GM04503 (cell line): ENCODE measurements at places on chromosomes 6 and 20.

- DNase-seq = no peak
Measured at GRCh38 chr20:62666736-62667529, 24.6 kb downstream of the SLCO4A1 start.

DNA sequence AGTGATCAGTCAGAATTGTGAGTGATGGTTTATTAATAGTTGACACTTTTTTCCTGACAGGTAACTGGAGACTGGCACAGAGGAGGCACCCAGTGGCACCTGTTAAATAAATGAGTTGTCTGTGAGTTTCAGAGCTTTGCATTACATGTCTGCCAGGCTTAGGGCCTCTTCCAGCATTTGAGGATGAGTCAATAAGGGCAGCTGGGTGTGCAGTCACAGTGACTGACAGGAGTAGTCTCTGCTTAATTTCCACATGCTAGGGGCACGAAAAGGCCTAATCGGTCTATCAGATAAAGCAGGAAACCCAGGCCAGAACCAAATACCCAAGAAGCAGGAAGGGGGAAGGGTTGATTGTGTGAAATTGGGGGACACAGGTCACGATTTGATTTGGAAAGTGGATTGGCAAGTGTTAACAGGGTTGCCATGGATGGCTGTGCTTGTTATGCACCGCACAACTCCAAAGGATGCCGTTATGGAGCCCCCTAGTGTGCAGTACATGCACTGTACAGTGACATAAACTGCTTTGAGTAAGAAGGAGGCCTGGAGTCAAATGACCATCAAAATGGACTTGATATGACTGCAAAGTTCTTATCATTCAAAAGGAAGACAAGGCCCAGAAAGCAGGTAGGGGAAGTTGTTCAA, 111.9 kb upstream of the GGTLC1 start:
- DNase-seq = no peak

- no peak for DNase-seq
Measured at GRCh38 chr20:56249244-56249955, 868 bp downstream of the MC3R start.

GRCh38 chr6:45933855-45934254, 81.8 kb downstream of the CLIC5 start:
- no peak for DNase-seq

DNA sequence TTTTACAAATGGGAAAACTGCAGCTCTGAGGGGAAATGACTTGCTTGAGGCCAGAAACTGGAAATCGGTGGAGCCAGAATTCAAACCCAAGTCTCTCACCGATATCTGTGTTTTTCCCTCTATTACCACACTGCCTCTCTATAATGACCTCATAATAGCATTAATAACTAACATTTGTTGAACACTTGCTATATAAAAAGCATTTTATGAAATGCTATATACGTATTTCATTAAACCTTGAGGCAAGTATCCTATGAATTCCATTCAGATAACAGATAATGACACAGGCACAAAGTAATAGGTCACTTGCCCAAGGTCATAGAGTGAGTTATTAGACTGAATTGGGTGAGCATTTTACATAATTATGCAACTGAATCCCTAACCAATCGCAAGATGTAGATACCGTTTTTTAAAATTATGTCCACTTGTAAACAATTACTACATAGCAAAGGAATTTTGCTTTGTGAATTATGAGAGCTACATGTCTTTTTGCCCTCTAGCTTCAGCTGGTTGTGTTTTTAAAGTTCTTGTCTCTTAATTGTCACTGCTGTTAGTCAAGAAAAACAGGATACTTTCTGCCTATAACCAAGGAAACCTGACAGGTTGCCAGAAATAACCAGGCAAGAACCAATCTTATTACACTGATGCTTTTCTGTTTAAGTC, 4.7 kb downstream of the DSN1 start:
- peak; percentile 58 for DNase-seq

DNA sequence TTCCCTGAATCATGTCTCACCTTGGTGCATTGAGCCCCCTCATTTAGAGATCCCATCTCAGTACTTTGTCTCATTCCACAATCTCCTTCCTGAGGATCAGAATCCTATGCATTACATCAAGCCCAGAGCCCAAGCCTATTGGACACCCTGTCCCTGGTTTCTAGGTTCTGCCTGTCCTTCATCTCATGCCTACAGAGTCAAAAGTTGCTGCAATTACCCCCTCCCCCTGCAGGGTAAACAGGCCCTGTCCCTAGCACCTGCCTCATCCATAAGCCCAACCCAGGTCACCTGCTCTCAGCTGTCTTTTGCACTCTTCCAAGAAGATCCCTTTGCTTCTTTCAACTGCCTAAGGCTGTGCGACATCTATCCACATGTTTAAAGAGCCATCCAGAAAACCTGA, 93.9 kb downstream of the SPTLC3 start:
- DNase-seq = no peak

GRCh38 chr6:17278289-17279063, 2.7 kb upstream of the RBM24 start:
- DNase-seq = peak; percentile 67

- DNase-seq = no peak
Measured at GRCh38 chr6:152356662-152357061, 280.5 kb downstream of the SYNE1 start.

DNA sequence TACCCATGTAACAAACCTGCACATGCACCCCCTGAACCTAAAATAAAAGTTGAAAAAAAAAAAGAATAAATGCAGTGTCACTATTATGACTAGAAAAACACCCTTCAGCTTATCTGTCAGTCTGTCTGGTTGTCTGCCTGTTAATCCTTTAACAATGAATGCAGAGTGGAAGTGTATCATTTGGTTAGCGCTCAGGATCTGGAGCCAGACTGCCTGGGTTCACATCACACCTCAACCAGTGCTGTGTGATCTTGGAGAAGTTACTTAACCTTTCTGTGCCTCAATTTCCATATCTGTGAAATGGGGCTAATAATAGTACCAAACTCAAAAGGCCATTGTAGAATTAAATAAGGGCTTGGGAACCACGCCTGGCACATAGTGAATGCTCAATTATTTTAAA, 16.8 kb downstream of the ETV7 start:
- no peak for DNase-seq

GRCh38 chr6:27593200-27593818, 120.4 kb upstream of the ZNF184 start:
- no peak for DNase-seq
